Bronchial epithelial cell (primary cell): ENCODE measurements at places on chromosomes 5 and 9. TPM values are rescaled to one million over a fixed set of nuclear protein-coding genes. Genes with fewer than 3 reads are reported as not detected.

GRCh38 chr5:34002629-34003328 is 5.1 kb downstream of the AMACR start:
- no peak for DNase-seq

DNA sequence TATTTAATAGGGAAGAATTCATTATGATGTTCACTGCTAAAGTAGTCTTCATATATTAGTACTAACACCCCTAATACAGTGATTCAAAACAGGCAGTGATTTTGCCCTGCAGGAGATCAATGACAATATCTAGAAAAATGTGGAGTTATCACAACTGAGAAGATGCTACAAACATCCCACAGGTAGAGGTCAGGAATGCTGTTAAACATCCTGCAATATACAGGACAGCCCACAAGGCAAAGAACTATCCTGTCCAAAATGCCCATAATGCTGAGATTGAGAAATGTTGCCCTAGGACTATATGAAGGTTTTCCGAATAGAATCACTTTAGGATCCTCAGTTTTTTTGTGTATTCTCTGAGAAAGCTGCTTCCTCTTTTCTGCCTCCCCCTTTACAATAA is 15.3 kb downstream of the RORB start:
- no peak for DNase-seq

TGFBI gene
- 211 and 218 TPM in 2 replicates for total RNA-seq

FOXI1 gene
- total RNA-seq: not detected in 2 replicates

DNA sequence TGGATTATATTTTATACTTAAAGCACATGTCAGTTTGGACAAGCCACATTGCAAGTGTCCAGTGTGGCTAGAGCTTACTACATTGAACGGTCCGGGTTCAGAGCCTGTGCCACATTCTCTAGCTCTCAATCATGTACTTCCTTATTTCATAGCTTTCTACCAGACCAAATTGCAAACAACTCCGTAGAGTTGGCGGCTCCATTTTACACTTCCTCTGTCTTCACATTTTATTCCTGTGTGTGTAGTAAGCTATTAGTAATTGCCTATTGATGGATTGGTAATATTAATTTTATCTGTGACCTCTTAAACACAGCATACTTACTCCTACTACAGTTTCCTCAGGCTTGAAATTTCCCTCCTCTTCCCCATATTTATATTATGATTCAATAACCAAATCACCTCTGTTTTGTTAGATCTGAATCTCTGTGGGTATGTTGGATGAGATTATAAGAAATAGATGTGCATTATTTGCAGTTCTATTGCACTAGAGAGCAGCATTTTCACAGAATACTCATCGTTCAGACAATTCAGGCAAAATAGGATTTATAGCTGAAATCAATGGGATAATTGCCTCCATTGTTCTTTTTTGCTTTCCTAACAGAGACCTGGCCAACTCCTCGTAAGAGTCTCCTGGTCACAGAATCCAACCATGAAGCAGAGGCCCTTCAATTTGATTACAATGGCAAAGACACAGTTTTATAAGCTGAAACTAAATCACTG is 29.0 kb upstream of the C9orf72 start:
- no peak for DNase-seq
